ENCODE measurements at places on chromosomes 2 and 18.

- no peak for DNase-seq
Observed at GRCh38 chr2:25867396-25868003, 10.8 kb downstream of the ASXL2 start.

DNA sequence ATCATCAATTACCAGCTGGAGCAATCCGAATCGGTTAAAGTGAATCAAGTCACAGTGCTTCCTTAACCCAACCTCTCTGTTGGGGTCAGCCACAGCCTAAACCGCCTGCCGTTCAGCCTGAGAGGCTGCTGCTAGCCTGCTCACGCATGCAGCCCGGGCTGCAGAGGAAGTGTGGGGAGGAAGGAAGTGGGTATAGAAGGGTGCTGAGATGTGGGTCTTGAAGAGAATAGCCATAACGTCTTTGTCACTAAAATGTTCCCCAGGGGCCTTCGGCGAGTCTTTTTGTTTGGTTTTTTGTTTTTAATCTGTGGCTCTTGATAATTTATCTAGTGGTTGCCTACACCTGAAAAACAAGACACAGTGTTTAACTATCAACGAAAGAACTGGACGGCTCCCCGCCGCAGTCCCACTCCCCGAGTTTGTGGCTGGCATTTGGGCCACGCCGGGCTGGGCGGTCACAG is 496 bp upstream of the ITGA4 start:
- peak; percentile 86 for DNase-seq

- DNase-seq: no peak
Observed at GRCh38 chr2:105379741-105380186, 19.1 kb downstream of the FHL2 start.

GRCh38 chr2:133635131-133635530 is 66.9 kb upstream of the NCKAP5 start:
- DNase-seq: no peak

- DNase-seq: no peak
Observed at GRCh38 chr2:228768818-228769217, 502.3 kb downstream of the PID1 start.

DNA sequence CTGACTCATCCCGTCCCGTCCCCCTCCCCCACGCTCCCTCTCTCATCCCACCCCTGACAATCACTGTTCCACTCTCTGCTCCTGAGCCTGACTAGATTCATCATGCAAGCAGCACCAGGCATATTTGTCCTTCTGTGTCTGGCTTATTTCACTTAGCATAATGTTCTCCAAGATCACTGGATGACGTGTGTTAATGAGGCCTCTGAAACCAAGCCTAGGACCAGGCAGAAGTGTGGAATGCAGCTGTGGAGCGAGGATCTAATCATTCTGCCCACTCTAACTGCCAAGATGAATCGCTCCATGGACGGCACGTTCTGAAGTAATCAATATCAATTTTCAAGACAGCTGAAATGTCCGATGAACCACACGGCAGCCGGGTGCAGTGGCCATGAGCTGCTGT is 122.4 kb upstream of the ZNF236 start:
- DNase-seq: no peak

DNA sequence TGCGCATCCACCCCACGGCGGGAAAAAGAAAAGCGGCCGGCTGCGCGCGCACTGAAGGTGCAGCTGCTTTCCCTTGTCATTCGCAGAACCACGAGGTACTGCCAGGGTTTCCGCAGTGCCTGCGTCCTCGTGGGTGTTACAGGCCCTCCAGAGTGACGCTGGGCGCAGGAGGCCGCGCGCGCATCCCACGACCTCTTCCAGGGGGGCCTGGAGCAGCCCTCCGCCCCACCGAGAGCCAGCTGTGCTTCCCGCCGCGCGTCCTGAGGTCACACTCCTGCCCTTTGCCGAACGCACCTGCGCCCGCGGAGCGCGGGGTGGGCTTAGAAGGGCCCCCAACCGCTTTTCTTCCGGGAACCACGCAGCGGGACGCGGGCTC is 378 bp upstream of the IAH1 start:
- peak; percentile 79 for DNase-seq

All from CD4-positive, alpha-beta T cell treated with Interferon alpha-2 for 1 hour (primary cell).